ENCODE measurements at places on chromosomes 1 and 21.

DNA sequence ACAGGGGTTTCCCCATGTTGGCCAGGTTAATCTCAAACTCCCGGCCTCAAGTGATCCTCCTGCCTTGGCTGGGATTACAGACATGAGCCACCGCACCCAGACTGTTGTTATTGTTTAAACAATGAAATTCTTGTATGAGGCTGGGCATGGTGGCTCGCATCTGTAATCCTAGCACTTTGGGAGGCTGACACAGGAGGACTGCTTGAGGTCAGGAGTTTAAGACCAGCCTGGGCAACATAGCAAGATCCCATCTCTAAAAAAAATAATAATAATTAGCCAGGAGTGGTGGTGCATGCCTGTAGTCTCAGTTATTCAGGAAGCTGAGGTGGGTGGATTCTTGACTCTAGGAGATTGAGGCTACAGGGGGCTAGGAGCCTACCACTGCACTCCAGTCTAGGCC is 6.7 kb upstream of the WDTC1 start:
- no peak for DNase-seq

DNA sequence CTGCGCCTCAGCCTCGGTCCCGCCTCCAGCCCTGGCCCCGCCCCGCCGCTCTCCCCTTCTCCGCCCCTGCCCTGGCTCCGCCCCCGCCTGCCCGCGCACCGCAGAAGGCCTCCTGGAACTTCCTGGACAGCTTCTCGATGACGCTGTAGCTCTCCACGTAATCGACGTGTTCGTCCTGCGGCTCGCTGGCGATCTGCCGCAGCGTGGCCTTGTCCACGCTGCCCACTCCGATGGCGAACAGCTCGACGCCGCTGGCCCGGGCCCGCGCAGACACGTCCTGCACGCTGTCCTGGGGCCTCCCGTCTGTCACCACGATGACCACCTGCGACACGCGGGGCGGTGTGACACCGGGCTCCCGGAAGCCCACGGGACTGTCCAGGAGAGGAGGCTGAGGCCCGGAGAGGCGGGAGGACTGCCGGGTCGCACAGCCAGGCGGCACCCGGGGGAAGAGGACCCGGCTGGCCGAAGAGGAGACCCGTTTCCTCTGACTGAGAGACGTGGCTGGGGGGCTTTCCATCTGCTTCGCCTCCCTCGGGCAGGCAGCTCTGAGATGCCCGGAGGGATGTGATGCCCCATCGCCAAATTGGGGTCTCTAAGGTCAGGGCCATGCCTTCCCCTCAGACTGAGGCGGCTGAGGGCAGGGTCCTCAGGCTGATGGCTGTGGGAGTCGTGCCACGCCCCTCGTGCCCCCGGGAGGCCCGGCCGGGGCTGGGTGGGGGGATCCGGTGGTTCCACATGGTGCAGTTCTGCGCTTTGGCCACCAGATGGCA is 4.6 kb downstream of the MATN1 start:
- DNase-seq, result peak; percentile 85

DNA sequence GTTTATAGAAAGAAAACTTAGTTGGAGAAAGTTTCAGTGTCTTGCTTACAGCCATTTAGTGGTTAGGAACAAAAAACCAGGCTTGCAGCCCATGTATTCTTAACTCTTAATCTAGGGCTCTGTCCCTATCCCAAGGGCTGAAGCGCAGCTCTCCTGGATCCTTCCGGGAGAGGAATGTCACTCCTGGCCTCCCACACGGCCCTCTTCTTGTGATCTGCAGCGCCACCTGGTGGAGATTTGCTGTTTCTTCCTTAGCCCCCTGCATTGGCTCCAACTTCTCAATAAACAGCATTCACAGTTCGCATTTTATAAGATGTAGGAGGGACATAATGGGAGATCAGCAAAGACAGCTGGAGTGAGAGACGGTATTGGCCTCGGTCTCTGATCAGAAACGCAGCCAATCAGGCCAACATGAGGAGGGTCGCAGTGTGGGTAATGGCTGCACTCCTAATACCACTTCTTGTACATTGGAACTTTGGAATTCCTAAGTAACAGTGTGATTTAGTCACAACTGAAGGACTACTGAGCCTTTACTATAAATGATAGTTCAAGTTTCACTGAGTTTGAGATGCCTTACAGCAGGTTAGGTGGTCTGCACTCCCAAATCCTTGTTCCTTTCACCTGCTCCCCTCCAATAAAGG is 283.4 kb downstream of the ASTN1 start:
- peak; percentile 33 for DNase-seq

- no peak for DNase-seq
Measured at GRCh38 chr21:37188825-37189224, 78.3 kb downstream of the VPS26C start.

DNA sequence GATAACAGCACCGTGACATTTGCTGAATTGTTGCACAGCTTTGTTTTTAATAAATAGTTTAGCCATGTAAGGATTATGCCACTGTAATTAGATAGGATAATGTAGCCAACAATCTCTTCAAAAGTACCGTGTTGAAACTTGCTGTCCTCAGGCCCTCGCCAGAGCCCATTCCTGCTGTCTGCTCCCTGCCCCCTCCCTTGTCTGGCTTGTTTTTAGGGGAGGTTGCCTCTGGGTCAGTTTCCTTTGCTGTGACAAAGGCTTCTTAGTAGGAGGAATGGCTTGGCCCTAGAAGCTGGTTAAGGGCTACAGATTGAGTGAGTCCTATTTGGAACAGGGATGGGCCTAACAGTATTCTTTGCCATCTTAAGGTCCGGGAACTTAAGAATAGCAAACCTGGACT is 107.9 kb downstream of the LMO4 start:
- DNase-seq, result no peak

DNA sequence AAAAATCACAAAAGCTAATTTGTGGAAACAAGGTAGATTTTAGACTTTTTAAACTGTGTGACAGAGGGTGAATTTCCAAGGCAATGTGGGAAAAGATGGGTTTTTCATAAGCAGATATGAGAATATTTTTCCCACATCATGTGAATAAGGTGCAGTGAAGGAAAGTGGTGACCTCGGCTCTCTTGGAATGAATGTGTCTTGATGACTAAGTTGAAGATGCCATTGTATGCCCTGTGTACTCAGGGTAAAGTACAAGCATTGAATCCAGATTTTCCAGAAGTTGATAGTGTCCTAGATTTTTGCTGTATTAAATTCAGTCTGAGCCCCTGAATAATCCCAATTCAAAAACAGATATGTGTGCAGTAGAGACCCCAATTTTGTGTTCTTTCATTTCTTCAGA is 442.6 kb upstream of the ADGRL2 start:
- no peak for DNase-seq

GRCh38 chr21:31198575-31198974 is 145.5 kb downstream of the TIAM1 start:
- DNase-seq, result no peak

- DNase-seq, result no peak
Measured at GRCh38 chr1:15066191-15066590, 87.4 kb upstream of the TMEM51 start.

- DNase-seq, result no peak
Measured at GRCh38 chr1:41672173-41672572, 187.7 kb upstream of the EDN2 start.

DNA sequence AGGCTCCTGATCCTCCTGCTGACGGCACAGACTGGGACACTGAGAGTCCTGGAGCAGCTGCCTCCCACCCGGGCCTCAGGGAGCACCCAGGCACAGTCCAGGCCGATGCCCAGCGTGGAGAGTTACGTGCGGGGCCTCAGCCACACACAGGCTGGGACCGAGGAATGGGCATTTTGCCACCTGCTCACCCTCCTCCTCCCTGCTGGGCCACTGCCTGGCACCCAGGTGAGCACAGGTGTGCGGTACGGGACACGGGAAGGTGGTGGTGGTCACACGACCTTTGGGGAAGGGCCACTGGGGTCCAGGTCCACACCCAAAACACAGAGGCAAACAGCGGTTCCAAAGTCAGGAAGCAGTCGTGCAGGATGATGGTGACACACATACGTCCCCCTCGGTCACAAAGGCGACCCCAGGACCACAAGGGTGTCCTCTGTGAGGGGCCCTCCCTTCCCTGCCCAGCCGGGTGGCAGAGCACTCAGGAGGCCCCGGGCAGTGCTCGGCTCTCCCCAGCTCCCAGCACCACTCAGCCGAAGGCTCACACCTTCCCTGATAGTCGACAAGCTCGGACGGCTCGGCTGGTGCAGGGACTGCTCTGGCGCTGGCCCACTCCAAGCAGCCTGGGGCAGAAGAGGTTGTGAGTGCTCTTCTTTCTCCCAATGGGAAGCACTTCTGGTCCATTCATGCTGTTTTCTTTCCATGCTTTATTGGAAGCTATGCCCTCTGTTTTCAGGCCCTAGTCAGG is 14.3 kb downstream of the MORN1 start:
- no peak for DNase-seq

DNA sequence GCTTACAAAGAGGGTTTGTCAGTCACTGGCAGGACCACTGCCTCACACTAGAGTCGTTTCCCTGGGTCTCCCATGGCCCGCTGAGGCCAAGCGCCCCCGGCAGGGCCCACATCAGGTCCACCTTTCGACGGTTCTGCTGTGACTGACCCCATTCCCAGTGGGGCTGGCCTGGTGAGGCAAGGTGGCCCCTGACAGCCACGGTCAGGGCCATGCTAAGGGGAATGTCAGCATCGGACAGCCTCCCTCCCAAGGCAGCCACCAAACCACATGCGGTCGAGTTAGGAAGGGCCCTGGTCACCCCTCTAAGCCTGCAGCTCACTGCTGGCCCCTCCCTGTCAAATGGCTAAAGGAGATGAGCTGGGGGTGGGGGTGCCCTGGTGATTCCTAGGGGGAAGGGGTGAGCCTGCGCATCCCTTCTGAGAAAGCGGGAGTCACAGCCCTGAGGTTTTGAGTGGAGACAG is 2.9 kb upstream of the KIF17 start:
- DNase-seq, result no peak

DNA sequence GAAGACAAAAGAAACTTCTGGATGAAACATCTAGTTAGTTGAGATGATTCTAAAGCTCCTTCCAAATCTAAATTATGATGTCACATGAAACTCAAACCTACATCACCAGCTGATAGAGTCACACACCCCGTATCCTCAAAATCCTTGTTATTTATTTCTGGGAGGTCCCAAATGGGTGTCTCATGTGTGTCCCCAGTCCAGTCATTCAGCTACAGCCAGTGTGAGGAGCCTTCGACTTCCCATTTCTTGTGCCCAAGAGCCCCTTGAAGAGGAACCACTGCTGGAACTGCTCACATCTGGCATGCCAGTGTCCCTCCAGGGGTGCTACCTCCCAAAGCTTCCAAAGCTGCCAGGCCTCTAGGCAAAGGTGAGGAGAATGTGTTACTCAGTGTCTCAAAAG is 32.5 kb upstream of the KCNA3 start:
- DNase-seq, result no peak

DNA sequence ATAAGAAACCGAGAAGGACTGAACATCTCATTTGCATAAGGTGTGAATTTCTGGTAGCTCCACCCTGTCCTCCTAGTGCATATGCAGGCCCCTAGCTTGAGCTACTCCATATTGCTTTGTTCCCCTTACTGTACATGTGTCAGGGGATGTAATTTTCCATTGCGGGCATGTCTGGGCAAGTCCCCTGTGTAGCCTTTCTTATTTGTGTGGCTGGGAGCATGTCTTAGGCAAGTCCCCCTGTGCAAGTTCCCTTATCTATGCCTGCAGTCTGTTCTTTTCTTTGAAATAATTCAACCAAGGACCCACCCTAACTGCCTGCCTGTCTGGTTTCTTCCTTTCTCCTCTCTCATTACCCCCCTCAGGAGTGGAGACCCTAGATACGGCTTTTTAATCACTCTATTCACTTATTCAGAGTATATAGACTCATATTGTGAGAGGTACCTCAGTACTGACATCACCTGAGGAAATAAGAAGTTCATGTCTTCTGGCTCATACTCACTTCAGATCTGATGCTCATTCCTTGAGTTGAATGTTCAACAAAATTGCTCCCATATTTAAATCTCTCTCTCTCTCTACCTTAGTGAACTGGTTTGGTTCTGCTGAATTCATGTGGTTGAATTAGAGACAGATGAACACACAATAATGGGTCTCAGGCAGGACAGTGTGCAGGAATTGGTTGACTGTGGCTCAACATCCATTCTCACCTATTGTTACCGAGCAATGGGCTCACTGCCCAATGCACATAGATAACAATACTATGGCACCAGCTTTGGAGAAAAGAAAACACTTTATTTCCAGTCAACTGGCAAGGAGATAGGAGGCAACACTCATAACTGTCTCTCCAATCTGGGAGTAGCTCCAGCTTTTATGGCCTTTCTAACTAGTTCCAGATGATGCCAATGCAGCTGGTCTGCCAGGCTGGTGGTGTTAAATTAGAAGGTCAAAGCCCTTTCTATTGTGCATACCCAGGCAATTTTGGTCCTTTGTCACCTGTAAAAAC is 27.9 kb upstream of the NPL start:
- no peak for DNase-seq

DNA sequence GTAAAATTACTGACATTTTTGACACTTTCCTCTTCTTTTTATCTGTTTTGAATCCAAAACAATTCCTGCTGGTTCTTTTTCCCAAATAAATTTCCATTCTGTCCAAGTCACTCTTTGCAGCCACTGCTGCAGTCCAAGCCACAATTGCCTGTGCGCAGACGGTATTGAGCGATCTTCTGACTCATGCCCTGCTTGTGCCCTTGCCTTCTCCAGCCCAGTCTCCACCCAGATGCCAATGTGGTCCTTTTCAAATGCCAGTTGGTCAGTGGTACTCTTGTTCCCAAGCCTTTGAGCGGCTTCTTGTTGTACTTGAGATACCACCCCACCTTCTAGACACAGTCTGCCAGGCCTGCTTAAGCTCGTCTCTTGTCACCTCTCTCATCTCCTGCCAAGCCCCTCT is 78.9 kb downstream of the CAMTA1 start:
- DNase-seq, result no peak

DNA sequence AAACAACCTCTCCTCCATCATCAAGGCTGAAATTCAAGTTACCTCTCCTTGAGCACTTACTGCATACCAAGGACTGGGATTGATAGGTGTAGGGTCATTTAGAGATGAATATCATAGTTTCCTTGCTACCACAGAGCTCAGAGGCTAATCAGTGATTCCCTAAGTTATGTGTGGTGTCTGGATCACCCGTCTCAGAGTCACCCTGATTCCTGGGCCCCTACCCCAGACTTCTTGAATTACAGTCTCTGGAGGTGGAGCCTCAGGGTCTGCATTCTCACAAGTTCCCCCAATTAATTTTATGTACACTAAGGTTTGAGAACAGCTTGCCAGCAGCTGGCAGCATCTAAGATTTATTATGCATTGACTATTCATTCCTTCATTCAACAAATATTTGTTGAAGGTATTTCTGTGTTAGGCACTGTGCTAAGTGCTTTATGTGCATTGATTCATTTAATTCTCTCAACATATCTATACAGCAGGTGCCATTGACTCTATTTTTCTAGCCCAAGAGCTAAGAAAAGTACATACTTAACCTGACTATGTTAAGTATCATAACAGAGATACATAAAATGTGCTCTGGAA is 182.9 kb upstream of the FGGY start:
- no peak for DNase-seq

GRCh38 chr1:228407106-228408040 is 738 bp upstream of the TRIM11 start:
- DNase-seq, result no peak

- no peak for DNase-seq
Measured at GRCh38 chr1:196027127-196027526, 581.1 kb downstream of the KCNT2 start.
